ENCODE measurements at places on chromosomes 16 and 17.

DNA sequence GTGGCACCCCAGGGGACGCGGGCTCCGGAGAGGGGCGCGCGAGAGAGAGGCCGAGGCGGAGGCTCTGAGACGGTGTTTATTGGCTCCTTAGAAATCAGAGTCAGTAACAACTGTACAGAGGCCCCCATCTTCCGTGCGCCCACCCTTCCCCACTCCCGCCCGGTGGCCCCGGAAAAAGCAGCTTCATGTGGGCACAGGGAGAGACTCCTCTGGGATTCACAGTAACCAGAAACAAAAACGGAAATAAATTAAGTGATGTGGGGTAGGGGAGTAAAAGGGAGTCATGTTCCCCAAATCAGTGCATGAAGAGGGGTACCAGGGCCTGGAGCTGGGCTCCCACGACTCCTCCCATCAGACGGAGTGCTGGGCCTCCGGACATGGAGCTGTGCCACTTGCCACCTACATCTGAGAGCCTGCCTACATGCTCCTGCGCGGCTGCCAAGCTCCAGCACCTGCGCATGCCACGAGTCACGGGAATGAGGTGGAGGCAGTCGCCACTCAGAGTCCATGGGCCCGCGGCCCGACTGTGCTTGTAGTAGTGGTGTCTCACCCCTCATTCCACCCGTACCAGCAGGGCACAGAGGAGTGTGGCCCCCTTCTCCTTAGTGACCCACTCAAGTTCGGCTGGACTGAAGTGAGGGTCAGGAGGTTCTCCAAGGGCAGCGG is 543 bp upstream of the GPS2 start:
- no peak for DNase-seq

DNA sequence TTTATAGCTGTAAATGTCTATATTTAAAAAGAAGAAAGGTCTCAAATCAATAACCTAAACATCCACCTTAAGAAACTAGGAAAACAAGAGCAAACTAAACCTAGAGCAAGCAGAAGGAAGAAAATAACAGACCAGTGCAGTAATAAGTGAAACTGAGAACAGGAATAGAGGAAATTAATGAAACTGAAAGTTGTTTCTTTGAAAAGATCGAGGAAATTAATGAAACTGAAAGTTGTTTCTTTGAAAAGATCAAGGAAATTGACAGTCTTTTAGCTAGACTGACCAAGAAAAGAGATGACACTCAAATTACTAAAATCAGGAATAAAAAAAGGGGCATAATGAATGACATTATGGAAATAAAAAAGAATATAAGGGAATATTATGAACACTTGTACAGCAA is 46.4 kb downstream of the SLFN5 start:
- DNase-seq = no peak

DNA sequence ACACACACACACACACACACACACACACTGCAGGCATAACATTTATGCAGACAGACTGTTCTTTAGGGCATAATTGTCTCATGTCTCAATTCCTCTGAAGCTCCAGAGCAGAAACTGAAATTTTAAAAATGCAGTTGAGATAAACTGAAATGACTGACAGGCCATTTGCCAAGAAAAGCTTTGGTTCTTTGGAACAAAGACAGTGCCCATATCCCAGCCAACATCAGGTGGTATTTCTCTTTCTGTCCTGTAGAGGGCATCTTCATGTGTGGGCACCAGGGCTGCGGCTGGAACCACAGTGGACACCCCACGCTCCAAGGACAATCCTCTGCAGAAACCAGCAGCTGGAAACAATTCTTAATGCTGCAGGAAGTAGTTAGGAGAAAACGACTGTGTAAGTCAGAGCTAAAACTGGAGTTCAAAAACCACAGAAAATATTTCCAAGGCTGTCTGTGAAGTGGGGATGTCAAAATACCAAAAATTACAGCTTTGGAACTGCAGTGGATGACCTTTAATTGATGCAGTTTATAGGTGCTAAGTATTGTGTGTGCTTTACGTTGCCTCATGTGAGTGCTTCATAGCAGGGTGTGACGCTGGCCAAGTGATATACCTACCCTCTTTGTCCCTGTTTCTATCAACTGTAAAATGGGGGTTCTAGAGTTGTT is 10.6 kb upstream of the MEFV start:
- DNase-seq = peak; percentile 42

DNA sequence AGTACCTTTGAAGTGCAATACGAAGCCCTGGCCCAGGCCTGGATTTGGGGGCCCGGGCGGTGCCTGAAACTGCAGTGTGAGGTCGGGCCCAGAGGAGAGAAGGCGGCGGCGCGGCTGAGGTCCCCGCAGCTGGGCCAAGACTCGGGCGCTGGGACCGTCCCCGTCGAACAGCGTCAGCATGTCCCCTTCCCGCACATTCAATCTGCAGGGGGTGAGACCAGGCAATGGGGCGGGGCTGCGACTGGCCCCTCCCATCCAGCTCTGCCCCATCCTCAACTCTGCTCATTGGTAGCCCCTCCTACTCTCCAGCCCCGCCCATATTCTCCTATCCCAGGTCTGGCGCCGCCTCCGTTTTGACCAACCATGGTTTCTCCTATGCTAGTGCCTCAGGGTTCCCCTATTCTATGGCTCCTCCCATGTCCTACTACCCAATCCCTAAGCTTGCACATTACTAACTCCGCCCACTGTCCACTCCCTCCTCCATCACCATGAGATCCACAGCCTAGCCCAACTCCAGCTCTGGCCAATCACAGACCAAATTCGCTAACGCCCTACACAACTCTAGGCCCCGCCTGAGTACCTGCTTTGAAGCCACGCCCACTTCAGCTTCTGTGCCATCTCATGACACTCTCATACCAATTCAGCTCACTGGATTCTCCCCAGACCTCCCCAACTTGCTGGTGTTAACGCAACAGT is 14.4 kb upstream of the CDIPT start:
- DNase-seq = peak; percentile 45

DNA sequence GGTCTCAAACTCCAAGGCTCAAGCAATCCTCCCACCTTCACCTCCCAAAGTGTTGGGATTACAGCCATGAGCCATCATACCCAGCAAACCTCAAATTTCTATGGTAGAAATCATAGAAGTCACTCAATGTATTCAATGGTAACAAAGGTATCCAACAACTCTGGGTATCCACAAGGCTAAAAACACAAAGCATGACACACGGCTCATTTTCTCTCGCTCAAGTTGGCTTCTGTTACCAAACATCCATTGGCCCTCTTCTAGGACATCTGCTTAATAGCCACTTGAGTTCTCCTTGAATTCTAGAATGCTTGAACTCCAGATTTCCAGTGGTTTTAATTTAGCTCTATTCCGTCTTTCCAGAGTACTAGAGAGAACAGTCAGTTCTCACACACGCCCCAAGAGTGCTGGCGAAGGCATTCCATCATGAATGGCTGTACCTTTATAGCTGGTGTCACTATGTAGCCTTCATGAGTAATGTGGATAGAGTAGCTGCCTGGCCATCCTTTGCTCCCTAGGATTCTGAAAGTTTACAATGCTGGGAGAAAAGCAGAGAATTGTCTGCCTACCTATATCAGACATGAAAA is 42.6 kb downstream of the SPAG9 start:
- DNase-seq = no peak

GRCh38 chr17:42087042-42087701 is 11.1 kb downstream of the ZNF385C start:
- DNase-seq = no peak

DNA sequence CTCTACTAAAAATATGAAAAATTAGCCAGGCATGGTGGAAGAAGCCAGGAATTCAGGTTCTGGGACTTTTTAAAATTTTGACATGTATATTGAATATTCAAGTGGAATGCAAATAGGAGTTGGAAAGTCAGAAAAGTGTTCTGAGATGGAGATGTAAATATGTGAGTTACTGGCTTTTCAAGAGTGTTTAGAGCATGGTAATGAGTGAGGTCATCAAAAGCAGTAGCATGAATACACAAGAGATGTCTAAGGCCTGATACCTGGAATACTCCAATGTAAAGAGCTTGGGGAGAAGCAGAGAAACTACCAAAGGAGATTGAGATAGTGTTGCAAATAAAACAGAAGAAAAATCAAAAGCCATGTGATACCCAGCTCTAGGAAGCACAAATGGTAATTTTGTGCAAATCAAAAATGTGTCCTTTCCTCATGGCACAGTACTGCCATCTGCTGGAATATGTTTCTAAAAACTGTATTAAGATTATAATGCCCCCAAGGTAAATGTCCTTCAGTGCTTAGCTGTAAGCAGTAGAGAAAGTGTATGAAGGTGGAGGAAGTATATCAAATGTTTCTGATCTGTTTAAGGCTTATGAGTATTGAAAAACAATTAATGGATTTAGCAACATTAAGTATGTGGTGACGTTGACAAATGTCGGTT is 908.4 kb downstream of the KCNJ18 start:
- DNase-seq = peak; percentile 8

DNA sequence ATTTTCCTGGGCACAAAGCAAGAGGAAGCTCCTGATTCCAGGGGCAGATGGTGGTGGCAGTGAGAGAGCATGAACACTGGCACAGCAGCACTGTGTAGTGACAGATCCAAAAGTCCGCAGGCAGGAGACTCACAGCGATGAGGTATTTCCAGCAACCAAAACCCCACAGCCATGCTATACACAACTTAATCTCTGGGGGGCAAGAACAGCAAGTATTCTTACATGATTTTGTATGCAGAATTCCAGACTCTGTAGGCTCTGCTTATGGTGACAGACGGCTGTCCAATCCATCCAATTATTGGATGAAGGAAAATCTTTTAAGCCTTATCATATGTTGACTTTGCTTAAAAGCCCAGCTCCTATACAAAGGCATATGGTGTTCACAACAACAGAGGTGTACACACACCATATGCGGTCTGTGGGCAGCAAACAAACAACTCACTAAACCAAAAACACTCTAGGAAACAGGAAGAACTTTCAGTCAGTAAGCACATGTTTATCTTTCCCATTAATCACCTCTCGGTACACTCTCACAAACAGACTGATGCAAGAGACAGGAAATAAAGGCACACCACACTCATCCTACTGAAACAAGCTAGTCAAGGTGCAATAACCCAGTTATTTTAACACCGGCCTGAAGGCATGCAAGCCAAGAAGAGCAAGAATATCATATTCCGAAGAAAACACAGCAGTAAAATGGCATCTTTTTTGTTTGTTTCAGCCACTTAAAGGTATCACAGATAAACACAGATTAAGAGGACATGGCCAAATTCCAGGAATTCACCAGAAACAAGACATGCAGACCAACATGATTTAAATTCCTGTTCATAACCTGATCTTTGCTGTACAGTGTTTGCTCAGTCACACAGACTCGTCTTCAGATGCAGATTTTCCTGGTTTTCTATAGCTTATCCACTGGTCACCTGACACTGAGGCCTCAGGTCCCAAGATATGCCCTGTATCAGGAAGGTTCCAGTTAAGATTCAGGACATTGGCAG is 47.8 kb downstream of the ERN1 start:
- peak; percentile 75 for DNase-seq

Data from fibroblast of skin of back (primary cell).